ENCODE measurements at places on chromosomes 1 and 21.

GRCh38 chr1:211741116-211741515, 65.7 kb upstream of the NEK2 start:
- DNase-seq: no peak

DNA sequence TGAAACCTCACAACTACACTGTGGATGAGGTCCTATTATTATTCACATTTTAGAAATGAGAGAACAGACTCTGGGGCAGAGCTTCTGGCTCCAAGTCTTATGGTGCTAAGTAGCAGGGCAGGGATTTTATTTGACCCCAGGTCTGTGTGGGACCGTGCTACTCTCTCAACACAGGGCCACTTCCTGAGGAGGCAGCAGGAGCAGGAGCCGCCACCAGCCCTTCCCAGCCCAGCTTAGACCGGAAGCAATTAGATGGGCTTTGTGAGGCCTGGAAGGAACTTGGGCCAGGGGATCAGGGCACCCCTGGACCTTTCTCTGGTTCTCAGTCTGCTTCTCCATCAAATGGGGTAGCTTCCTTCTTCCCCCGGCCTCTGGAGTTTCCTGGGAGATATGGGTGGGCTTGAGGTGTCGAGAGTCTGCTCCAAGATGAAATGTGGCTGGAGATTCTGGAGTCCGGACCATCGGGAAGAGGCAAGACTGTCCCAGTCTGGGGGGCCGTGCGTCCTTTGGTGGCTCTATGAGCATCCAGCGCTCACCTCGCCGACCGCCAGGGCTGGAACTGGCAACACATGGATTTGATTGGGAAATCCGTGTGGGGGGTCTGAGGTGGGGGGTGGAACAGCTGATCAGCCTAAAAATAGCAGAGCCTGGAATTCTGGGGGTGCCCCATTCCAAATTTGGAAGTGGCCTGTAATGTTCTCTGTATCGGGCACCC, 136.8 kb downstream of the FOXD2 start:
- no peak for DNase-seq

GRCh38 chr1:244675167-244675566, 22.2 kb downstream of the DESI2 start:
- DNase-seq: no peak

DNA sequence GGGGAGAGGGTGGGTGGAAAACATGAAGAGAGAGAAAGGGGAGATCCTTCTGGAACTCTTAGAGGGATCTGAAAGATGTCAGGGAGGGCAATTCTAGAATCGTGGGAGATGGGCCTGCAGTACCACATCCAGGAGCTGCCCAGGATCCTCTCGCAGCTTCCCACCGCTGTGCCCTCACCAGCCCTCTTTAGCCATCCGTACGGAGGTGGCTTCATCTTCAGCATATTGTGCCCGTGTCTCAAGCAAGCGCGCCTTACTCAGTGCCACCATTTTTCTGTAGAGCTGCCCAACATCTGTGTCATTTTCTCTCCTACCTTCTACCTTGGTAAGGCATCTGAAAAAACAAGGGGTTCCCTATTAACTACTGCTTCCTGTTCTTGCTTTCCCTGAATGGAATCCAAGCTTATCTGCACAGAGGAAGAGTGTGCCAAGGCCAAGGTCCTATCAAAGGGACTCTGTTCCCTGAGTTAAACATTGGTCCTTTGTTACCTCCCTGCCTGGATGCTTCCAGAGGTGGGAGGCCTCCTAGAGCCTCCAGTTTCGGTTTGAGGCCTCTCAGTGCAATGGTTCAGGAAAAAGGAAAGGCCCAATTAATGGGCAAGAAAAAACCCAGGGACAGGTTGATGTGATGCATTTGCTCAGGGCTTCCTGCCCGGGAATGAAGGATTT, 23.2 kb downstream of the C1orf116 start:
- no peak for DNase-seq

GRCh38 chr1:151993734-151994496, at the start of gene S100A10:
S100A10 (minus strand) TSS chr1:151993859; CDS start chr1:151986230, 7,629 bp downstream.
- peak; percentile 77 for DNase-seq

- no peak for DNase-seq
Measured at GRCh38 chr21:18000981-18001686, 182.0 kb upstream of the C21orf91 start.

GRCh38 chr1:35585281-35585680, 12.2 kb downstream of the TFAP2E start:
- no peak for DNase-seq

DNA sequence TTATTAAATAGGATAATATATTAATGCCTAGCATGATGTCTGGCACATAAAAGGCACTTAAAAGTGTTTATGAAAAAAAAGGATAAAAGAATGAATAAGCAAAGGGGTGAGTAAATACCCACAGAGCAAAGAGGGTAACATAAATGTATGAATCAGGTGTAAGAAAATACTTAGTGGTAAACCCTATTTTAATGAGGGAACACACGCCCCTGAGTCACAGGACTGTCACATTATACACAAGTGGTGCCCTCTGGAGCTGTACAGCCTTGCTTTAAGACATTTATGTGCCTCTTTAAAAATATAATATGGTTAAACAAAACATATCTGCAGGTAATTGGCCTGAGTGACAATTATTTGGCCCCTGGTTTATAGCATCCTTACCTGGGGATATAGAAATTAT, 78.1 kb upstream of the PTBP2 start:
- DNase-seq: peak; percentile 6
